ENCODE measurements at places on chromosomes 4 and X. TPM values are rescaled to one million over a fixed set of nuclear protein-coding genes. Genes with fewer than 3 reads are reported as not detected.

GRCh38 chr4:10143171-10143570 is 26.6 kb upstream of the WDR1 start:
- no peaks in the 10 kb centered on the region for H3K4me1 ChIP-seq
- no peak overlapping the region for H3K27ac ChIP-seq
- no peaks in the 10 kb centered on the region for H3K27me3 ChIP-seq
- H3K4me3 ChIP-seq, result no peak overlapping the region
- H3K36me3 ChIP-seq, result no peaks in the 10 kb centered on the region

- no peaks in the 10 kb centered on the region for H3K36me3 ChIP-seq
- H3K27me3 ChIP-seq, result no peaks in the 10 kb centered on the region
- no peak overlapping the region for H3K4me3 ChIP-seq
- H3K27ac ChIP-seq, result no peak overlapping the region
- no peak for DNase-seq
- H3K4me1 ChIP-seq, result no peaks in the 10 kb centered on the region
These were observed 137.9 kb downstream of the PJA1 start for GRCh38 chrX:69027181-69028005.

The CCDC120 gene
- 24.5 TPM for total RNA-seq

The GSTCD gene
- 8.2 TPM for total RNA-seq

GRCh38 chrX:40402831-40403533 is 177.8 kb upstream of the ATP6AP2 start:
- no peak overlapping the region for H3K27ac ChIP-seq
- H3K4me3 ChIP-seq, result no peak overlapping the region
- no peaks in the 10 kb centered on the region for H3K4me1 ChIP-seq
- DNase-seq, result no peak
- no peaks in the 10 kb centered on the region for H3K27me3 ChIP-seq

DNA sequence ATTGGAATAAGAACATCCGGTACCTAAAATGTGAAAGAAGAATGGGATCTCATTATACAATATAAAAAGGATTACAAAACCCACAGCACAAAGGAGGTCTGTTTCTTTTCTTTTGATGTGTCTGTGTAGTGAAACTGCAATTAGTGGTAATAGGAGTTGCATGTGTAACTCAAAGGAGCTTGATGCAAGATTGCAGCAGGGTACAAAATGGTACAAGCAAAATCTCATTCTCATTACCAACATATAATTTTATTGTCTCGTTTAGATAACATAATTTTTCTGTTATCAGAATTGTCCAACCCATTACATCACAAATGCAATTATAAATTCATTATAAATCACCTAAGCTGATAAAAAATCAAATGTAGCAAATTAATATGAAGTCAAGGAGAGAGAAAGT is 47.1 kb upstream of the CCSER1 start:
- H3K36me3 ChIP-seq, result no peaks in the 10 kb centered on the region
- DNase-seq, result no peak
- H3K4me3 ChIP-seq, result no peak overlapping the region
- no peak overlapping the region for H3K27ac ChIP-seq

- no peaks in the 10 kb centered on the region for H3K36me3 ChIP-seq
- no peaks in the 10 kb centered on the region for H3K27me3 ChIP-seq
- H3K4me1 ChIP-seq, result no peaks in the 10 kb centered on the region
These were observed 828 bp downstream of the MCUB start for GRCh38 chr4:109560687-109561461.

The STOX2 gene
- 23.1 TPM for total RNA-seq

The GABRQ gene
- not detected for total RNA-seq

Measured in Peyer's patch (tissue), 4 donors.